ENCODE measurements at places on chromosomes 7 and 10. TPM values are rescaled to one million over a fixed set of nuclear protein-coding genes. Genes with fewer than 3 reads are reported as not detected.

The AOAH gene
- total RNA-seq: 82.8 TPM

The TMEM270 gene
- not detected for total RNA-seq

The CTTNBP2 gene
- 4.1 TPM for total RNA-seq

The HOXA13 gene
- total RNA-seq: 69.9 TPM

The VAX1 gene
- total RNA-seq: not detected

The ATP6V1F gene
- 45.6 TPM for total RNA-seq

The PNLIPRP2 gene
- not detected for total RNA-seq

The GNAT3 gene
- not detected for total RNA-seq

The ITPRIP gene
- 5.9 TPM for total RNA-seq

The CRTAC1 gene
- total RNA-seq: 0.41 TPM

The CYP3A5 gene
- 375 TPM for total RNA-seq

The LIPJ gene
- not detected for total RNA-seq

The APBB1IP gene
- 2.5 TPM for total RNA-seq

The ACSM6 gene
- not detected for total RNA-seq

The ACTR3C gene
- 40.6 TPM for total RNA-seq

The EGR2 gene
- 1.3 TPM for total RNA-seq

The FAM131B gene
- total RNA-seq: 2.2 TPM

The MKLN1 gene
- 37.4 TPM for total RNA-seq

The PSAP gene
- 520 TPM for total RNA-seq

The CPA5 gene
- not detected for total RNA-seq

The CFAP46 gene
- total RNA-seq: not detected

The HSPB1 gene
- total RNA-seq: 562 TPM

The OR2F1 gene
- not detected for total RNA-seq

The TACC2 gene
- total RNA-seq: 93.8 TPM

The CCDC3 gene
- total RNA-seq: 1.00 TPM

The THAP5 gene
- total RNA-seq: 7.6 TPM

The FAM20C gene
- total RNA-seq: 10.5 TPM

The ASIC3 gene
- 2.9 TPM for total RNA-seq

The THSD7A gene
- 18.9 TPM for total RNA-seq

The MYOZ1 gene
- total RNA-seq: 1.1 TPM

The MMRN2 gene
- 8.9 TPM for total RNA-seq

The SLC39A12 gene
- not detected for total RNA-seq

The OR6B1 gene
- not detected for total RNA-seq

The FGFR2 gene
- 114 TPM for total RNA-seq

The KLF14 gene
- 3.0 TPM for total RNA-seq

The PLAC9 gene
- total RNA-seq: 5.7 TPM

The GRM8 gene
- 0.80 TPM for total RNA-seq

The CASTOR2 gene
- total RNA-seq: 4.5 TPM

The ELAPOR2 gene
- 10.6 TPM for total RNA-seq

The NAT16 gene
- total RNA-seq: not detected

The ARID5B gene
- total RNA-seq: 40.2 TPM

The LBX1 gene
- not detected for total RNA-seq

The SBDS gene
- total RNA-seq: 123 TPM

The ATOH7 gene
- not detected for total RNA-seq

The AHCYL2 gene
- 514 TPM for total RNA-seq

The NANOS1 gene
- 0.82 TPM for total RNA-seq

The NUDCD3 gene
- total RNA-seq: 32.4 TPM

The MRLN gene
- not detected for total RNA-seq

The ADAM12 gene
- not detected for total RNA-seq

The CDHR1 gene
- 42.1 TPM for total RNA-seq

The TBXAS1 gene
- 22.2 TPM for total RNA-seq

Data from transverse colon (tissue), 4 donors.